ENCODE measurements at places on chromosomes 13 and 19. TPM values are rescaled to one million over a fixed set of nuclear protein-coding genes. Genes with fewer than 3 reads are reported as not detected.

Gene NCR1
- not detected for total RNA-seq

Gene PSG2
- 0.29 TPM for total RNA-seq

Gene ATP1A3
- total RNA-seq = 0.29 TPM

Gene LGI4
- not detected for total RNA-seq

Gene ALDH16A1
- total RNA-seq = 38.6 TPM

Gene SH2D3A
- 0.18 TPM for total RNA-seq

Gene ZNF556
- not detected for total RNA-seq

Gene SPTBN4
- 2.6 TPM for total RNA-seq

Gene CACNA1A
- 0.53 TPM for total RNA-seq
